Stimulated activated CD8-positive, alpha-beta memory T cell treated with anti-CD3 and anti-CD28 coated beads, Interleukin-7, amount 100 ng/mL, for 1 hour (primary cell): ENCODE measurements at places on chromosomes 5 and 9.

DNA sequence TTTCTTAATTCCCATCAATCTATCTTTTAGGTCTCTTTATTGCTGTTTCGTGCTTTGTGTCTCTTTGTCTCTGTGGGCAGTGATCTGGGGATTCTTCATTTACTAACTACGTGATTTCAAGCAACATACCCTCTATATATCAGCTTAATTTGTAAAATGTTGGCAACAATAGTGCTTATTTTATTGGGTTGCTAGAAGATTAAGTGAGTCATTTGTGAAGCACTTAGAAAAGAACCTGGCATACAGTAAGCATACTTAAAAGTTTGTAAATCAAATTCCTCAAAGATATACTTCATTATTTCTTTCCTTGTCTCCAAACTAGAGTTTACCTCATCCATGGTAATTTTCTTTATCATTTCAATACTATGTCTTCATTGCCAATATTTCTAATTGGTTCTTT, 669.7 kb downstream of the MAT2B start:
- no peak for DNase-seq

- no peak for DNase-seq
Measured at GRCh38 chr5:154612666-154613065, 134.6 kb upstream of the HAND1 start.

DNA sequence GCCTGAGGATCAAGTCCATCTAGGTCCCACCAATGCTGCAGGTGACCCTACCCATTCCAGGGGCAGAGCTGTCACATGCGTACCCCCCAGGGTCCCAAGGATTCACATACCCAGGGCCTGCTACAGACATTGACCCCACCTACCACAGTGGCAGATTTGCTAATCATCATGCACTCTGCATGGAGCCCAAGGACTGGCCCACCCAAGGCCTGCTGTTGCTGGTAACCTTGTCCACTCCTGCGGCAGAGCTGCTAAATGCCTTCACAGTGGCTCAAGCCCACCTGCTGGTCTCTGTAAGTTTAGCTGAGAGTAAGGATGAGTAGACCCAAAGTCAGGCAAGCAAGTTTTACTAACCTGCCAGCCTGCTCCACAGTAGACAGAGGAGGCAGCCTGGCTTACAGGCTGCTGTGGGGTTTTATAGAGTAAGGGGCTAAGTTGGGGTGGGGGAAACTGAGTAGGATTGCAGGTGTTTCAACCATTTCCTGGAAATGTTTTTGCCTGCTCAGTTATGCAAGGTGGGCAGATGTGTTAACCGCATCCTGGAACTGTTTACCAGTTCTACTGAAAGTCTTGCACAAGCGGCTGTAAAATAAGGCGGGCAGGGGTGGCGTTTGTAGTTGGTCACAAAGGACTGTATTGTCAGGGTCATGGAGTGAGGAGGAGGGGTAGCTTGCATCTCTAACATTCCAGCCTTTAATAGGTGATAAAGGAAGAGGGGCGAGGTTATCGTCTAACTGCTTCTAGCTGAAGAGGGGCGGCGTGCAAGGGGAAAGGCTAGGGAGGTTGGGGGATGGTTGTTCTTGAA, 2163.5 kb upstream of the WWC1 start:
- no peak for DNase-seq

DNA sequence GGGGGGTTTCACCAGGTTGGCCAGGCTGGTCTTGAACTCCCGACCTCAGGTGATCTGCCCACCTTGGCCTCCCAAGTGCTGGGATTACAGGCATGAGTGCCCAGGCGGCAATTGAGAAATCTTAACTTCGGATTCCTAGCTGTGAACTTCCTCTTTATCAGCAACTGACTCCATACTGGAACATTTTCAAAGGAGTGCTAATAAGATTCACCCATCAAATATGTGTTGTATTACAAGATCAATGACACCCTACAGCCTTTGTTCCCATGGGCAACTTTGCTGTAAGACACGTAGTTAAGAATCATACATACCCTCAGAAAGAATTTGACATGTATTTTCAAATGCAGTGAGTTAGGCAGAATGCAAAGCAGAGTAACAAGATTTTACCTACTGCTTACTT, 23.1 kb upstream of the ACOT12 start:
- DNase-seq = no peak

- no peak for DNase-seq
Measured at GRCh38 chr9:115690786-115691496, 462.6 kb upstream of the PAPPA start.

- no peak for DNase-seq
Measured at GRCh38 chr5:55232985-55233928, at the start of gene CCNO. Gene CCNO, minus strand, starts transcription at chr5:55233608. Its CDS starts 85 bp downstream, at chr5:55233523.

DNA sequence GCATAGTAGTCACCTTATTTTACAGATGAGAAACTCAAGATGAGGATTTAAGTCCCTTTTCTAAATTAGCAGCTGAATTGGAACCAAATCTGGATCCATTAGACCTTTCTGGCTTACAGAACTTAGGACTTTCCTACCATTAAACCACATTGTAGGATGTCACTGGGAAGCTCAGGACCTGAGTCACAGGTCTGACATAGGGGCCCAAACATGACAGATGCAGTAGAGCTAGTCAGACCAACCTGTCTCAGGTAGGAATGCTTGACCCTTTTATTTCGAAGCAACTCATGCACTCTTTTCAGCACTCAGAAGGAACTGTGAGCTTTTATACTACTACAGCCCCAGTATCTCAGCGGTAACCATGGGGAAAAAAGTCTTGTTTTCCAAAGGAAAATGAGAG, 2.6 kb downstream of the RAB24 start:
- no peak for DNase-seq

- no peak for DNase-seq
Measured at GRCh38 chr5:68538814-68539420, 323.4 kb downstream of the PIK3R1 start.

DNA sequence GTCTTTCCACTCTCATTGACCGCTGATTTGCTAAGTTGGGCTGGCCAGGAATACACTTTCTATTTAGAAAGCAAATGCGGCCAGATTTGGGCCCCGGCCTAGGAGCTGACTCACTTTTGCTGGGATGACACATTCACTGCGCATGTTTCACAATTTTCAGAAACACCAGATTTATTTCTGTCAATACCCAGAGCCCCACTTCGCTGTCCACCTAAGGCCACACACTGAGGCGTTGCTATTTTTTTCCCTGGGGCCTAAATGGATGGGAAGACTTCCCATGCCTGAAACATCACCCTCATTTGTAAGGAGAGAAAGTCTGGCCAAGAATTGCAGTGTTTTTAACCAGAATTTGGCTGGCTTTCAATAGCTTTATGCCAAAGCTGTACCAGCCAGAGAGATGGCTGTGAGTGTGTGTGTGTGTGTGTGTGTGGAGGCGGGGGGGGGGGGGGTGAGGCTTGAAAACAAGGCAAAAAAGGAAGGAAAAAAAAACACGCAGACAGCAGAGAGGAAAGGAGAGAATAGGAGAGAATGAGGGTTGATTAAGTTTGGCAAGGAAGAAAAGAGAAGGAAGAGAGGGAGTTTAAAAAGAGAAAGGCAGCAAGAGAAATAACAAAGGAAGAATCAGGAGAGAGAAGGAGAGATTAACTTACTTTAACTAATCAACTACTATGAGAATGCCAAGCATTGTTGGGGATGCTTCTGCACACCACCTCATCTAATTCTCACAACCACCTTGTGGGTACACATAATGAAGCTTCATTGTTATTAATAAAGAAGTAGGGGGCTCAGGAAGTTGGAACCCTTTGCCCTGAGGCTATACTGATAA, 261.4 kb upstream of the KLF4 start:
- DNase-seq = no peak

- no peak for DNase-seq
Measured at GRCh38 chr5:112560371-112560770, 141.3 kb upstream of the EPB41L4A start.

GRCh38 chr9:126672634-126673284, 59.0 kb downstream of the LMX1B start:
- DNase-seq = no peak

GRCh38 chr5:54612711-54613110, 95.2 kb downstream of the SNX18 start:
- DNase-seq = no peak

DNA sequence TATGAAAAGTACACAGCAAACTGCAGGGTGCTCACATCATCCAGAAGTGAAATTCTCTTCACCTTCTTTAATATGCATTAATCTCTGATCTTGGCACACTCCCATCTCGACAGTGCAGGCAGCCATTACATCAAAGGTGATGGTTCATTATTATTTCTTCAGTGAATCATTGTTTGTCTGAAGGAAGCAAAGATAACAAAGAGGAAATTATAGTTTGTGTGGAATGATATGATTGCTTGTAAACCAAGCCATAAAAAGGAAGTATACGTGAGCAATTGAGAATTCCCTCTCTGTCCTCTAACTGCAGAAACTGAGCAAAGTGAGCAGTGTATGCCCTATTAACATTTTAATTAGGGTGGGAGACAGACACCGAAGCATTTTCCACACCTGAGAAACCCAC, 171.6 kb upstream of the PPP1R2B start:
- DNase-seq = no peak

- DNase-seq = no peak
Measured at GRCh38 chr5:158988987-158989730, 110.6 kb downstream of the EBF1 start.

GRCh38 chr5:19615661-19616060, 372.3 kb downstream of the CDH18 start:
- no peak for DNase-seq

- DNase-seq = no peak
Measured at GRCh38 chr9:82706786-82707185, 356.2 kb downstream of the RASEF start.

GRCh38 chr5:110512266-110512665, 214.2 kb downstream of the TMEM232 start:
- DNase-seq = no peak

GRCh38 chr5:125634216-125634835, 788.9 kb upstream of the GRAMD2B start:
- DNase-seq = no peak

- DNase-seq = no peak
Measured at GRCh38 chr5:50325237-50325832, 115.8 kb downstream of the EMB start.

- no peak for DNase-seq
Measured at GRCh38 chr9:77887662-77888061, 143.9 kb downstream of the GNAQ start.

DNA sequence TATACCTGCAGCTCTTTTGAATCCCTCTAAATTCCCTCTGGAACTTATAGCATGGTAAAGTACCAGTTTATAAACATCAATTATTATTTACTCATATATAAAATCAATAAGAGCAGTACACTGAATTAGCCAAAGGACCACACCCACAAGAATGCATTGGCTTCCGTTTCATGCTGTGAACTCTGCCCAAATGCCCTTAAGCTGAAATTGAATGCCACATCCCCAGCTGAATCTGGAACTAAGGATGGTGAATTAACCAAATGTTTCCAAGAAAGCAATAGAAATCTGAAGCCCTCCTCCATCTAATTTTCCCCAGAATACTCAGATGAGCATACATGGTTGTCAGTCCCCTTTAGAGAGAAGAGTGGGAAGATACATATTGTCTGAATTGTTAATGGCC, 436.4 kb upstream of the FTMT start:
- DNase-seq = no peak

DNA sequence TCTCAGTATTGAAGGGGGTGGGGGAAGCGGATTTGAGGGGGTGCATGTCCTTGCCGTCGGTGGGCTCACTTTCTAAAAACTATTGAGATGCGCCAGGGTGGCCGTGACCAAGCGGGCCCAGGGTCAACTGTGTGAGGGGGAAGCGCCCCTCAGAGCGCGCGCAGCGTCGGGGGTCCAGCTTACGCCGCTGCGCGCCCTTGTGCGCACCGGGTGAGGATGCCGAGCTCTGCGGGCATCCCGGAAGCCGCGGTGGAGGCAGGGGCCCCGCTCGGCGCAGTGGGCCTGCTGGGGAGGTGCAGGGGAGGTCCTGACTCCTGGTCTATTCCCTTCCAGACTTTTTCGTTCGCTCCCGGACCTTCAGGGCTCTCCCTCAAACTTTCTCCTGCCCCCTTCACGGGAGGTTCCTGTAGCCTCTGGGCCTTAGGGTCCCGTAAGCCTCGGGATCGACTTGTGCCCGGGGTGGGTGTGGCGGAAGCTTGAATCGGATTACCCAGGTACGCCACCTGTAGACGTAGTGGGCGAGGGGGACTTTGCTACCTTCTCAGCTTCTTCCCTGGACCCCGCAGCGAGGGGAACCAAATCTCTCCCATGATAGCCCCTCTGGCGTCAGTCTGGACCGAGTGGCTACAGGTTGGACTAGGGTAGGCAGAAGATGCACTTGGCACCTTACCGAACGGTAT, 2.5 kb upstream of the PRDM6 start:
- no peak for DNase-seq

- DNase-seq = no peak
Measured at GRCh38 chr5:107478068-107478641, 192.6 kb downstream of the EFNA5 start.

DNA sequence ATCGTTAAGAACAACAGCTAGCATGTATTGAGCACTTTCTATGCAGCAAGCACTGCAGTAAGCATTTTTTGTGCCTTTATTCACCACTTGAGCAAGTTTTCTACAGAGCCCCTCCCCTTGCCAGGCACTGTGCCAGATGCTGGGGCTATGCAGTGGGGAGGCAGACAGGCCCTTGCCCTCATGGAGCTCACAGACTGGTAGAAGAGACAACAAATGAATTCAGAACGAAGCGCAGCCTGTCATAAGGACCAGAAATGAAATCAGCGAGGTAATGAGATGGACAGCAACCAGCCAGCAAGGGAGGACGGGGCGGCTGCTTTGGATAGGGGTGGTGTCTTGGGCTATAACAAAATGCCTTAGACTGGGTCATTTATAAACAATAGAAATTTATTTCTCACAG, 68.8 kb downstream of the C9orf50 start:
- DNase-seq = no peak

DNA sequence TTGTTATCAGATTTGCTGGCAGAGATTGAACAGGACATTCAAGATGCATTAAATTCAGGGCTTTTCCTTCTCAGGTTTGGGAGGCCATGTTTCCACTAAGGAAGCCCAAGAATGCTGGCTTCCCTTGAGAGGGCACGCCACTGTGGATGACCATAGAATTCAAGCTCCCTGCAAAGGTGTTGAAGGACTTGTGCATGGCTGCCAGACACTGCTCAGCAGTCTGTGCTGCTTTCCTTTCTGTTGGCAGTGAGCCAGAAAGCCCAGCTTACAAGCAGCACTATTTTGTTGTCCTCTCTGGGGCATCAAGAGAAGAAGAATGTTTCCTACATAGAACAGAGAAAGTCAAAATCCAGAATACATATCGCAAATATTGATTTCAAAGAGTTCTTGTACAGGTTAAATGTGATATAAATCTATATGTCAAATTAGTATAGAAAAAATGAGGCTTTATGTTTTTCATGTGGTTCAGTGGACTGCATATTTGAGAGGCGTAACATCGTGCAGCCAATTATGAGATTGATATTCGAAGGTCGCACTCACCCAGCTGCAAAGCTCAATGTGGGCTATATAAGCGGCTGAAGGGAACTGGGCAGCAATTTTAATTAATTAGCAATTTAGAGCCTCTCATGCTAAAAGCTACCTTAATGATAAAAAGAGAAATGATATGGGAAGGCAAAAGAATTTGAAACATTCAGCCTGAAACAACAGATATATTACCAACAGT, 103.1 kb upstream of the ISL1 start:
- DNase-seq = no peak
